Daoy (cell line): ENCODE measurements at places on chromosomes 12 and 14. TPM values are rescaled to one million over a fixed set of nuclear protein-coding genes. Genes with fewer than 3 reads are reported as not detected.

Gene TMEM132C
- total RNA-seq: 0.42 TPM in 1 of 2 replicates, not detected in the other

Gene LHX5
- total RNA-seq: 0.09 and 0.46 TPM in 2 replicates

Gene IL22
- not detected in 2 replicates for total RNA-seq

Gene KRT78
- 1.2 TPM in 1 of 2 replicates, not detected in the other for total RNA-seq

Gene TTC9
- total RNA-seq: 2.6 and 3.1 TPM in 2 replicates

Gene SDS
- total RNA-seq: not detected in 2 replicates

Gene MYO1H
- total RNA-seq: not detected in 2 replicates

Gene TMEM117
- 2.3 and 3.6 TPM in 2 replicates for total RNA-seq

Gene GARIN6
- total RNA-seq: not detected in 2 replicates

- DNase-seq: peak; percentile 52
Measured at GRCh38 chr14:76050797-76051392, 65.3 kb downstream of the IFT43 start.

- DNase-seq: no peak
Measured at GRCh38 chr14:71228711-71229110, 321.5 kb downstream of the PCNX1 start.

- DNase-seq: no peak
Measured at GRCh38 chr12:49478949-49479664, 59.7 kb upstream of the KCNH3 start.

- no peak for DNase-seq
Measured at GRCh38 chr12:94203796-94204195, 55.4 kb downstream of the PLXNC1 start.

GRCh38 chr14:77691259-77691658 is 16.6 kb downstream of the ALKBH1 start:
- DNase-seq: no peak

DNA sequence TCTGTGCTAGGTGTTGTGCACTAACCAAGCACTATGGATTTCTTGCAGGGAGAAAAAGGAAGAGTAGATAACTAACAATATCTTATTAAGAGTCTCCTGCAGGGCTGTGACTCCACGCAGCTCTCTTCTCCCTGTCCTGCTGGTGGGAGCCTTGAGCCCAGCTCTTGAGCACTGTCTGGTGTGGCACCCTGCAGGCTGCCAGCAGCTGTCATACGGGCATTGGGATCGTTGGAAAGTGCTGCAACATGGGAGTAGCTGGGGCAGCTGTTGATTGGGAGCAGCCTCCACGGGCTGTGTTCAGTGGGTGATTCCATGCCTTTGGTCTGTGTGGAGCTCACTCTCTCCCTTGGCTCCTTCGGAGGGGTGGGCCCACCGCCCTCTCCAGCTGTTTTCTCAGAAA is 125.3 kb downstream of the FBXL14 start:
- DNase-seq: no peak

DNA sequence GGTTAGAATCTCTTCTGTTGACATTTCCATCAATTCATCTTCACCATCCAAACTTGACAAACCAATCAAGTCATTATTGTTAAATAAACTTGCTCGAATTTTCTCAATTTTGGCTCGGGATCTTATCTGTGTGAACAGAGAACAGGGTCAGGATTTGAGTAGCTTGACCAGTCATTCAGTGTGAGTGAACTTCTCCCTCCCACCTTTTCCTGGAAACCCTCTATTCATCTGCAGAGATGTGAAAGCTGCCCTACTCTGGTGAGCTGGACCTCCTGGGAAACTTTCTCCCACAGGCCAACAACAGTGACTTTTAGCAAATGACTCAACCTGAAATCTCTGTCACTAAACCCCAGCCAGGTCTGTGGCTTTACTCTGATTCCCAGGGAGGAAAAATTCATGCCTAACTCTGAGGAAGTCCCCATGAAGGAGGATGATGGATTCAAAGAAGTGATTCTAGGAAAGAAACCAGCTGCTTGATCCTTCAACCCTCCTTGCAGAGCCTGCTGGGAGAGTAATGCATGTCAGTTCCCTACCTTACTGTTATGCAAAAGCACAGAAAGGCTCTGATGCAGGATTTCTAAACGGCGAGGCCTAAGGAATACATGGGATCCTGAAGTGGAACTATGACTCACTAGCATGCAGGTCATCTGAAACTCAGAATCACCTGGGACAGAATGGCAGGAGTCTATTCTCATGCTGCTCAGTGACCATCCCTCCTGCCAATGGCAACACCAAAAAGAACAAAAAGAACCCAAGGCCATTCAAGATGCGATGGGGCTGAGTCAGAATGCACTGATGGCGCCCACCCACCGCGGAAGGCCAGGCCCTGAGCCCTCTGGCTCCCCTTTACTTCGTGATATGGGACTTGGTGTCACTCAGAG is 58.0 kb downstream of the TRAFD1 start:
- DNase-seq: no peak

GRCh38 chr14:87131879-87132278 is 861.1 kb downstream of the GALC start:
- DNase-seq: peak; percentile 42

GRCh38 chr14:34785223-34786006 is 71.0 kb upstream of the CFL2 start:
- no peak for DNase-seq
